Amniotic stem cell (primary cell): ENCODE measurements at places on chromosomes 11 and 22.
A peak's percentile ranks its signal among the peaks of the same experiment; 100 is the strongest.

- DNase-seq, result no peak
These were observed 15.2 kb upstream of the GAS2L1 start for GRCh38 chr22:29291215-29291614.

DNA sequence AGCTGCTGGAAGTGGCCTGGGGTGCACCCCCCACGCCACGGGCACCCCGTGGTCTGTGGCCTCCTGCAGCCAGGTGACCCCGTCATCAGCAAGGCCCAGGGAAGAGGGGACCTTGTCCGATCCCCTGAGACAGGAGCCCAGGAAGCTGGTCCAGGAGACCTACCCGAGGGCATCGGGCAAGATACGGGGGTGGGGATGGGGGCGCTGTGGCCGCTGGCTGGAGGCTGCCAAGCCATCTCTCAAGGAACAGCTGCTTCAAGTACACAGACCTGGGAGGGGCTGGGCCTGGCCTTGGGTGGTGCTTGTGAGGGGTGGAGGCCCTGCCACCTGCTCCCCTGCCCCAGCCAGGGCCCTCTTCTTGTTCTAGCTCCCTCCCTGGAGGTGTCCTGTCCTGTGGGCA lies 1272.1 kb downstream of the BRD1 start:
- DNase-seq, result no peak

DNA sequence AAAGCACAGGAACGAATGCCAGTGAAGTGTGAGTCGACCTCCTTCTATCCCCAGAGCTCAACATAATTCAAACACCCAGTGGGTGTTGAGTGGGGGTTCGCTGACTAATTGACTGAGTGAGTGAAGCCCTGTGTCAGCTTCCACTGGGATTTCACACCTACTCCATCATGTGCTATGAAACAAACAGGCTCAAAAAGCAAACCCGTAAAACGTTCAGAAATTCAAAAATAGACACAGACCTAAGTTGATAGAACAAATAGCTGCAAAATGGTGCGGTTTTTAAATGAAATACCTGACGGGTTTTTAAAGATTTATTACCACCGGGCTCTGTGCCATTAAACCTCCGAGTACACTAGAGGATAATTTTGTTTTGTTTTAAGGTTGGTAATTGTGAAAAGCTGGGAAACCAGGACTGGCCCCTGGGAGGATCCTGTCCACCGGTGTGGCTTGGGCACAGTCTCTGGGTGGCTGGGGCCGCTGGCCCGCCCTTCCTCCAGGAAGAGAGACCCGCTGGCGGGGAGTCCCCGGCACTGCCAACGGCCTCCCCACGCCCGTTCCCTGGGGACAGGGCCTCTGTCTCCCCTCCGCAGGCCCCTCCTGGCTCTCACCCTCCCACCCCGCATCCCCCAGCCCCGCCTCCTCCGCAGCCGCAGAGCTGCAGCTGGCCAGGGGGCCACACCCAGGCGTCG lies 13.6 kb downstream of the KCNJ5 start:
- DNase-seq, result no peak

DNA sequence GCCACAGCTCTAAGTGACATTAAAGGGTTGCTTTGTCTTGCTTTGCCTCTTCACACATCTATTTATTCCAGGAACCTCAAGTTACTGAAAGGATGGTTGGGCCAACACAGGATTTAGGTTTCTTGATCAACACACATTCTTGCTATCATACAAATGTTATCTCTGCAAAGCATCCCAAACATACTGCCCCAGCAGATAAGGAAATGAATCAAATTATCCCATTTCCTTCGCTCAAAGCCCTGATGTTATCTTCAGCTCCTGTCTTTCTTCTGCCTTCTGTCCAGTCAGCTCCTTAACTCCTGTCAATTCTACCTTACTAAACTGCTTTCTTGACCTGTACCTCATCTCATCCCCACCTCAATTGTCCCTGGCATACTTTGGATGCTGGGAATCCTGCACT lies 355.9 kb upstream of the TENM4 start:
- DNase-seq, result no peak

DNA sequence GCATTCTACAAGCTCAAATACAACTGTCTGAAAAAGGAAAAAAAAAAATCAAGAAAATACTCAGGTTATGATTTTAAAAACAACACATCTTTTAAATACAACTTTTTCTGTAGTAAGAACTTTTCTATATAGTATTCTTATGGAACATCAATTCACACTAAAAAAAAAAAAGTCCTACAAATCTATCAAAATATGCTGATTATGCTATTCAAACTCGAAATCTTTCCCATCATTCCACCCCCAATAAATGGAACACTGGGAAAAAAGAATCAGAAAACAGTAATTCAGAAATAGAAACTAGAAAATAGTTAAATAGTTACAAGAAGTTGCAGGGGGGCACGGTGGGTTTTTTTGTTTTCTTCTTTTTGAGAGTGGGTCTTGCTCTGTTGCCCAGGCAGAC lies 77.4 kb downstream of the PICALM start:
- no peak for DNase-seq

DNA sequence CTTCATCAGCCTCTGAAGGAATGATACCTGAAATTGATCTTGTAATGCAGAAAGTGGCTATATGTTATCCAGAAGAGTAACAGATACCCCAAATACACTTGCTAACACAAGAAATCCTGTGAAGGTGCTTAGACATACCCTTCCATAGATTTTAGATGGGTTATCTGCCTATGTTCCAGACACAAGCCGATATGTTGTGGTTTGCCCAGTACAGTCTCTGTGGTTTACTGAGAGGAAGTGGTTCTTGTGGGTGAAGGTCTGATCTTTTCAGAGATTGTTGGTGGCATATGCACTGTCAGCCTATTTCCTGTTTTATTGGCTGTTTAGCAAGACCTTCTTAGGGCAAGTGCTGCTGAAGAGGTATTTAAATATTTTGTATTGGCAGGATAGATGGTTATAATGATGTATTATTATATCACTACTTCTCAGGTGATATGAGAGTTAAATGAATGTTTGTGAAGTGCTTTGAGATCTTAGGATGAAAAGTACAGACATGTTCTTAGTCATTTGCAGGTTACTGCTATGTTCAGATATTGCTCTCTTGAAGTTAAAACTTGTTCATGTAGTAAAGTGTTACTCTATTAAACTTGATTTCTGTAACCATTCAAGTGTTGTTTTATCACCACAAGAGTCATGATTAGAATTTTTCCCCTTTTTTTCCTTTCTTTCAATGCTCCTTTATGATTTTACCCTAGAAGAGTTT lies 8.2 kb downstream of the ARHGEF12 start:
- no peak for DNase-seq

DNA sequence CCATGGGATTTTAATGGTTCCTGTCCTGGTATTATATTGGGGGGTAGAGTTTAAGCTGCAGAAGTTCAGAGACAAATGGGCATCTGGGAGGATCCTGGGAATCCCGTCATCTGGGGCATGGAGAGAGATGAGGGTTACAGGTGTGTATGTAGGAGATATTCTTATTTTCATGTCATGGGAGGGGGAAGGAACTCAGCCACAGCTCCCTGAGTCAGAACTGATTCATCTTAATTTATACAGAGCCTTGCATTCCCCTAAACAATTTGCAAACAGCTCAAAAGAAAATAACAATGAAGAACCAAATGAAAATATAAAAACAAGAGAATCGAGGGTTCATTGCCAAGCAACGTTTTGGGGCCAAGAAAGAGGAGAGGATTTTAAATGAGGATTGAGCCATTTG lies 155.9 kb upstream of the TBCEL start:
- no peak for DNase-seq

GRCh38 chr11:126880872-126881271 lies 119.7 kb downstream of the KIRREL3 start:
- DNase-seq, result no peak

DNA sequence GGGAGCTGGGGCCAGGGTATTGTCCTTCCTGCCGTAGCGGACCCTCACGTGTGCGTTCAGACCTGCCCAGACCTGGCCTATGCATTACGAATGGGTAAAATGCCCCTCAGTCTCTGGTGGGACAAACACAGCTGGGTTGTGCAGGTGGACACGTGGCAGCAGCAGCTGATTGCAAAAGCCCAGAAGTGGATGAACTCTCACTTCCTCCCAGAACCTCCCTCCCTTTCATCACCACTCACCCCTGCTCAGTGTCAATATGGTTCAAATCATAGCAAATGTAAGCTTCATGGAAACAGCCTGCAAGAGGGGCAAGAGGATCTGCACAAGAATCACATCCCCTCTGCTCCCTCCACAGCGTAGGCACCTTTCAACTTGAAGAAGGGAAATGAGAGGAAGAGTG lies 352.1 kb downstream of the OPCML start:
- no peak for DNase-seq

DNA sequence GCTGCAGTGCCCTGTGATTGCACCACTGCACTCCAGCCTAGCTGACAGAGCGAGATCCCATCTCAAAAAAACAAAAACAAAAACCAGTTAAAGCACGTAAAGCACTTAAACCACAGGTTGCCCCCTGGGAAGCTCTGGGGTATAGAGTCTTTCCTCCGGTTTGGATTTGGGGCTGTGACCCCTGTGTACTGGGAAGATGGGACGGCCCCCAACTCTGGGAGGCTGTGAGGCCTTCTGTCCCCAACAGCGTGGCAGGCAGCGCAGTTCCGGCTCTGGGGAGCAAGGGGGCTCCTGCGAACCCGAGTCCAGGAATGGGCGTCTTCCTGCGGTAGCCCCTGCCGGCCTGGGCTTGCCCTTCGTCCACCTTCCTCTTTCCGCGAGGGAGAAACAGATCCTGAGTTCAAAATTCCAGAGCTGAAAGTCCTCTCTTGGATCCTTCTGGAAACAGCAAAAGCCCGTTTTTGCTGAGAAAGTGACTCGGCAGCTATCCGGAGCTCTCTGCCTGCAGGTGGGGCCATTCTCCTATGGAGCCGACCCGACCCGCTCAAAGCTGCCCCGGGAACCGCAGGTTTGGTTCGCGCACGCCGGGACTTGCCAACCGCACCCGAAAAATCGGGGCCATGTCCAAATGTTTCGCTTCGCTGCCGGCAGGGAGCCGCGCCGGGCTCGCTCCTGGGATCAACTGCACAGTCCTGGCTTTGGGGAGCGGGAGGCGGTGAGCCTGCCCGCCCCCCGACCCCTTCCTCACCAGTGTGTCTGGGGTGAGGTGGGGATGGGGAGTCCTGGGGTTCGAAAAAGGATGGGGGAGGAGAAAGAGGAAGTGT lies 36.3 kb upstream of the POLA2 start:
- DNase-seq, result peak; percentile 6

DNA sequence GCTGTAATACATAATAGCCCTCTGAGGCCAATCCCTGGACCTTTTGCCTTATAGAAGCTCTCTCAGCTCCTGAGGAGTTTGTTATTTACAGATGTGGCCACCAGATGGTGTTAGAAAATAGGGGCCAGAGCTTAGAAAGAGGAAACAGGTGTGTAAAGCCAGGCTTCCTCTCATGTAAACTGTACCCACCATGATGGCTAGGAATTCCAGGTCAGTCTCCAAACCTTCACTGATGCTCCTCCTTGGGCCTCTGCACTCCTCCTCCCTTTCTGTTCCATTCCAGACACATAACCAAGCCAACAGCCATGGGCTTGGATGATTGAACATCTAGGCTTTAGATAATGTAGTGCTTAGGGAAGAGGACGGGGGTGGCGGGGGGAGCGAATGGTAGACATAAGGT lies 39.7 kb downstream of the USP35 start:
- peak; percentile 27 for DNase-seq
